NCI-H1417 treated with DMSO at 0.1 percent for 48 hours (cell line): ENCODE measurements at places on chromosomes 2 and 18.

DNA sequence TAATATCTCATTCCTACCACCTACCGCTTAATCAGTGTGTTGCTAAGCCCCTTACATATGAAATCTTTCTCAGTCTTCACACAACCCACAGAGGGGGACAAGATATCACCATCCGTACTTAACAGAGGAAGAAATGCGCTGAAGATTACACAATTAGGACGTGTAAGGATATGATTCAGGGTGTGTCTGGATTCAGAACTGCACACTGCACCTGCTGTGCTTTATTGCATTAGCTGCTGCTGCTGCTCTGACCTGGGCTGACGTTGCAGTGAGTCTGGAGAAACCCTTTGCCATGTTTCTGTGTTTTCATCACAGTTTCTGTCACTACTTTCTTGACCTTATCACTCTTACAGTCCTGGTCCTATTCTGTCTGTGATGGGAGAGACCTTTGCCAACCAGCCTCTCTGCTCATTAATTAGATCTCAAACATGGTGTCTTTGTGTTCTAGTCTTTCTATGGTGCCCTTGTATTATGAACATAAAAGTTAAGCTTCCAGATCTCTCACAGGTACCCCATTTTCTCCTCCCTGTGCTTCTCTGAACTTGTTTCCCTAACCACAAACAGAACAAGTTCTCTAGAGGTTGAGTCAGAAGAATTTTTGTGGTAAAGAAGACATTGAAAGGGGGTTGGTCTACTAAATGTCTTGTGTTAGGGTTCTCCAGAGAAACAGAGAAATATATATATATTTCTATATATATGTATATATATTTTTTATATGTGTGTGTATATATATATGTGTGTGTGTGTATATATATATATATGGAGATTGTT, 92.9 kb upstream of the CYP1B1 start:
- DNase-seq = no peak

- DNase-seq = peak; percentile 1
Observed at GRCh38 chr2:124039762-124040291, 14.7 kb downstream of the CNTNAP5 start.

- no peak for DNase-seq
Observed at GRCh38 chr18:40124107-40124506, 1830.9 kb upstream of the PIK3C3 start.

DNA sequence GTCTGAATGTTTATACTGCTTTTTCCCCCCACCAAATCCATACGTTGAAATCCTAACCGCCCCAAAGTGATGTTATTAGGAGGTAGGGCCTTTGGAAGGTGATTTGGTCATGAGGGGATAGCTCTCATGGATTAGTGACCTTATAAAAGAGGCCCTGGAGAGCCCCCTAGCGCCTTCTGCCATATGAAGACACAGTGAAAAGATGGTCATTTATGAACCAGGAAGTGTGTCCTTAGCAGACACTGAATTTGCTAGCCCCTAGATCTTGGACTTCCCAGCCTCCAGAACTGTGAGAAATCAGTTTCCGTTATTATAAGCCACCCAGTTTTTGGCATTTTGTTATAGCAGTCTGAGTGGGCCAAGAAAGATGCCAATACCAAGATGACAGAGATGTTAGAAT, 7.2 kb upstream of the TSN start:
- DNase-seq = no peak

- DNase-seq = no peak
Observed at GRCh38 chr2:2266699-2267449, 64.2 kb downstream of the MYT1L start.

- DNase-seq = no peak
Observed at GRCh38 chr2:100043891-100044255, 98.5 kb downstream of the AFF3 start.
